NCI-H2081 (cell line): ENCODE measurements at places on chromosomes 1 and 21.

GRCh38 chr1:168861421-168862004, 132.5 kb upstream of the DPT start:
- no peak for DNase-seq

- no peak for DNase-seq
Measured at GRCh38 chr1:8796812-8797211, 20.6 kb downstream of the RERE start.

DNA sequence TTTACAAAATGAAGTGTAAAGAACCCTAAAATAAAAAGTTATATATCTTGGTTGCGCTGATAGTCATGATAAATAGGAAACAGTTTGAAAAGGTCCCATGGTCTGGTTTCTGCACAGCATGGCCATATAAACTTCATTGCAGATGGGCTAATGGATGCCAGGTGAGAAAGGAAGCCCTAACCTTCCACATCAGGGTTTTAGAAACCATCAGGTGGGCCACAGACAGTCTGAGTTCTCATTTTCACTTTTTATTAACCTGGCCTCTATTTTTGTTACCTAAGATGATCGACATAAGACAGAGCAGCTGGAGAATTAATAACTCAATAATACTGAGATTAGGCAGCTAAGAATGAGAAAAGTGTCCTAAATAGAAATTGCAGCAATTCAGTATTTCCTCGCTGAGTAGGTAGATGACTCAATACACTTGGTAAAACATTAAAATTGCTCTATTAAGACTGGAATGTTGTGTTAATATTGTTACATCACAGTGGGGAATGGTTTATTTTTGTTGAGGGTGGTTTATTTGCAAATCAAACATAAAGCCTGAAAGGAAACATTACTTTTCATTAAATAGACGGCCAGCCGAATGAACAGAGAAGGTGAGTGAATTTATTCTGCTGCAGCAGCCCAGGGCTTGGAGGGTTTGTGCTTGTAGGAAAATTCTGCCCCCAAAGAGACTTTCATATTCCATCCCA, 21.1 kb downstream of the C1orf21 start:
- DNase-seq: peak; percentile 39

DNA sequence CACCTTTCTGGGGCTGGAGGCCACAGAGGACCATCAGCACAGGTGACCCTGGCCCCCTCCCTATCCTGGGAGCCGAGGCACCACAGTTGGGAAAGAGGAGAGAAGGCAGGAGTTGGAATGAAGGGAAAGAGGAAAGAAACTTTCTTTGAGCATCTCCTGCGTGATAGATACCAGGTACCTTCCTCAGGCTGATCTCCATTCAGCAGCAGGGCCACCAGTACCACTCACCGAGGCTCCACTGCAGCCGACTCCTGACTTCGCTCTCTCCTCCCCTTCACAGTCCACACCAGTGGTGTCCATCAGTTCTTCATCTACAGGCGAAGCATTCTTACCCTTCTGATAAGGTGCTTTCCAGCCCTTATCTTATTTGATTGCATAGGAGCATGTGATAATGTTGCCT, 55.3 kb downstream of the LGR6 start:
- no peak for DNase-seq

DNA sequence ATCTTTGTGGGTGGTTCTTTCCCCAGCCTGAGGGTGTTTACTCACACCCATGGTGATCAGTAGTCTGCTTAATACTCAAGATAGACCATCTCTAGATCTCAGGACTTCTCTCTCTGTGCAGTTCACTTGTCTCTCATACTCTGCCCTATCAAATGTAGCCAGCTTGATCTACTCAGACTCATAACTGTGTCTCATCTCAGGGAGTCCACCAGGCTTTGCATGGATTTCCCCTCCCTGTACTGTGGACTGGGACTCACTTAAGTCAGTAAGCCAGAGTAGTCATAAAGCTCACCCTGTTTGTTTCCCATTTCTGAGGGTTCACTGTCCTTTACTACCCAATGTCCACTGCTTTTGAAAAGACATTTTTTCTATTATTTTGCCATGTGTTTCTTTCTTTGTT, 41.8 kb downstream of the LYPLAL1 start:
- DNase-seq: no peak
